ENCODE measurements at places on chromosomes 3 and 15.
A peak's percentile ranks its signal among the peaks of the same experiment; 100 is the strongest.

DNA sequence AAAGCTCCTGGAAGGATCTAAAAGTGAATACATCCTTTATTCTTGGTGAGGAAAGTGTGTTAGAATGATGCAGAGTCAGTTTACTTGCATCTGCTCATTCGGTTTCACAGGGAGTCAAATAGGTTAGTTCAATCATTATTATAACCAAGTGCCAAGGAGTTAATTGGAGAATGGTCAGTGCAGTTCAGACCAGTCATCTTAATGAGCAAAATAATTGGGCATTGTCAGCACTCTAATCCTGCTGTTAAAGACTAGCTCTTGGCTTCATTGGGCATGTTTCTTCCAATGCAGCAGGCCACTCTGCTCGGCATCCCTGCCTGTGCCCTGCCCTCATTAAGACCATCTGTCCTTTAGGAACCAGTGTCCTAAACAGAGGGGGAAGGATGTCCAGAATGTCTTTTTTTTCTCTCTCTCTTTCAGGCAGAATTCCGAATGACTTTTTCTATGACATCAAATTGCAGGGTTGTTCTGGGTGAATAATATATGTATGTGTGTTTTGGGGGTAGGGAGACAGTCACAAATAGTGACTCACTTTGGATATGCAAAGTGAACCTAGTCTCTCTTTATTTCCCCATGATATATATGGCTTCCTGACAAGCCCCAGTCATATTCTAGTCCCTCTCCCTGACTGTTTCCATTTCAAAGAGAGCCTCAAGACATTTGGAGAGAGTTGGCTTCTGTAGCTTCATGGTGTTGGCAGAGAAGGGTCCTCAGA is 205.4 kb upstream of the TRIM42 start:
- no peak for DNase-seq

DNA sequence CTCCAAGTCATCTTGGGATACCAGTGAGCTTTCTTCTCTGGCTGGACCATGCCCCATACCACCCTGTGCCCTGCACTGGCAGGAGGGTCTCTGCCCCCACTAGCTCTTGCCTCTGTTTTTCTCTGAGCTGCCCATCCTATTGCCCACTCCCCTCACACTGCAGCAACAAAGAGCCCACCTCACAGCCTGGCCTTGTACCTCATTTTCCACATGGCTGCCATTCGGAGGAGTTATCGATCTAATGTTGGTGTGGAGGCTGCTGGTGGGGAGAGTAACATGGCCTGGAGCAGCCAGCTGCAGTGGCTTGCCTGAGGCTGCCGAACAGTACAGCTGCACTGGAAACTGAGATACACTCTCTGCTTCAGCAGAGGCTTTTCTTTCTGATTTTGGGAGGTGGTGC is 65.7 kb upstream of the AGBL1 start:
- no peak for DNase-seq

GRCh38 chr3:171943262-171944117 is 95.9 kb upstream of the FNDC3B start:
- DNase-seq: no peak

- DNase-seq: no peak
Observed at GRCh38 chr3:58044691-58045483, 36.7 kb downstream of the FLNB start.

DNA sequence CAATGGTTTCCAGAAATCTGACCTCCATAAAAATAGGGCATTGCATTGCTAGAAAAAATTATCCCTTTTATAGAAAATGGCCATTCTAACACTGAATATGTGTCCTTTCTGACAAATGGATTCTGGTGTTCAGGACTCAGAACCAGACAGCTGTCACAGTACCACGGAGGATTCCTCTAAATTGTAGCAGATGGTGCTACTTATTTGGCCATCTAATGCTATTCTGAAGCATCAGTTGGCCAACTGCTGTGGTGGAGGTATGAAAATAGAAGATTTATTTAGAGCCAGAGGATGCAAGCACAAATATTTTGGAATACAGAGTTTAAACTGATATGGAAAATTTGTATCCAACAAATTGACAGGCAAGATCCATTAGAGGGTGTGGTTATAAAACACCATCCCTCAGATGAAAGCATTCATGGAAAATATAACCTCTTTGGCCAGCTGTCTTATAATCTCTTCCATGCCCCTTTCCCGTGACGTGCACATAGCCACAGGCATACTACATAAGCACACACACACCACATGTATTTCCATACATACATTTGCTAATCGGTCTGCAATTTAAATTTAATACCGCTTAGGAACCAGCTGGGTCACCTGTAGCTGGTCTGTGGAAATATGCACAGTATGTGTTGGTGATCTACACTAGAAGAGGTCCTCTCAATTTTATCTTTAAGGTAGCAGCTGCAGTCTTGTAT is 302.7 kb upstream of the KCNMB2 start:
- DNase-seq: no peak

- DNase-seq: no peak
Observed at GRCh38 chr15:67854358-67854757, 14.5 kb upstream of the RNU6-1 start.

DNA sequence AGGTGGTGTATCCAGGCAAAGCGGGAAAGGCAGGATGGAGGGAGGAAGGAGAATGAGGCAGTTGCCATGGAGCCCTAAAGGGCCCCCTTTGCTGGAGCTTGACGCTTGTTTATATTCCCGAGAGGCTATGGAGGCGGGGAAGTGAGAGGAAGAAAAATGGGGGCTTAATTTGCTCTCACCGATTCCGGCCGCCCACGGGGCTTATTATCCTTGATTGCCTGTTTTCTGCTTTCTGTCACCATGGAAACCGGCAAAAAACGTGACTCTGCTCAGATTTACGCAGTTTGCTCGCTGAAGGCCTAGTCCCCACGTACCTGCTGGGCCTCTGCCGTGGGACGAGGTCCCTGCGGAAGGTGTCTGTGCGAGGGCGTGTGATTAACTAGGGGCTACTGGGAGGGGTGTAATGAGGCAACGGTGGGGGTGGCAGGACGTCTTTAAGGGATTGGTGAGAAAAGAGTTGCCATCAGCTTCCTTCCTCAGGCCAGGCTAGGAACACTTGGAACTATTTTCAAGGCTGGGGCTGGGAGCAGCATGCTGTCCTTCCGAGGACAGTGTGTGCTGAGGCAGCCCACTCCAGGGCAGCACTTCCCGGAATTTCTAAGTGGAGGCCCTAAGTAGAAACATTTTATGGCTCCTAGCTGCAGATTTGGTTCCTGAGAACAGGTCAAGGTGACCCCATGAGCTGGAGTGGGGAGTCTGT is 110.8 kb upstream of the NDN start:
- peak; percentile 87 for DNase-seq

DNA sequence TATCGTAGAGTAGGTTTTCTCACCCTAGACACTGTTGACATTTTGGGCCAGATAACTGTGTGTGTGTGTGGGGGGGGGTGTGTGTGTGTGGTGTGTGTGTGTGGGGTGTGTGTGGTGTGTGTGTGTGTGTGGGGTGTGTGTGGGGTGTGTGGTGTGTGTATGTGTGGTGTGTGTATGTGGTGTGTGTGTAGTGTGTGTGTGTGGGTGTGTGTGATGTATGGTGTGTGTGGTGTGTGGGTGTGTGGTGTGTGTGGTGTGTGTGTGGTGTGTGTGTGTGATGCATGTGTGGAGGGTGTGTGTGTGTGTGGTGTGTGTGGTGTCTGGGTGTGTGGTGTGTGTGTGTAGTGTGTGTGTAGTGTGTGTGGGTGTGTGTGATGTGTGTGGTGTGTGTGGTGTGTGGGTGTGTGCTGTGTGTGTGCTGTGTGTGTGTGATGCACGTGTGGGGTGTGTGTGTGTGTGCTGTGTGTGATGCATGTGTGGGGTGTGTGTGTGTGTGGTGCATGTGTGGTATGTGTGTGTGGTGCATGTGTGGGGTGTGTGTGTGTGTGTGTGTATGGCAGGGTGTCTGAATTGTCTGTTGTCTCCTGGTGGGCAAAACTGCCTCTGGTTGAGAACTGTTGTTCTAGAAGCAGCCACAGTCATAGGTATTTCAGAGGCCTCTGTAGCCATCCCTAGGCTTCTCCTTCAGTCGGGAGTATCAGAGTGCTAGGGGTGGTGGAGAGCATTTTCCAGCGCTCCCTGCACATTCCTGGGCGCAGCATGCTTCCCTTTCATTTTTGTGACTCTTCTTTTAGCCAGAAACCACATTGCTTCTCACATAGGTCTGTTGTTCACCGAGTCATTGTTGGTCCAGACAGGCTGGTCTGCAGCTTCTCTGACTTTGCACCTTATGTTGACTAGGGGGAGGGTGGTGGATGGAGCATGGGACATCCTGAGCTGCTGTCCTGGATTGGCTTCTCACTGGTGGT is 84.4 kb downstream of the THSD4 start:
- no peak for DNase-seq

DNA sequence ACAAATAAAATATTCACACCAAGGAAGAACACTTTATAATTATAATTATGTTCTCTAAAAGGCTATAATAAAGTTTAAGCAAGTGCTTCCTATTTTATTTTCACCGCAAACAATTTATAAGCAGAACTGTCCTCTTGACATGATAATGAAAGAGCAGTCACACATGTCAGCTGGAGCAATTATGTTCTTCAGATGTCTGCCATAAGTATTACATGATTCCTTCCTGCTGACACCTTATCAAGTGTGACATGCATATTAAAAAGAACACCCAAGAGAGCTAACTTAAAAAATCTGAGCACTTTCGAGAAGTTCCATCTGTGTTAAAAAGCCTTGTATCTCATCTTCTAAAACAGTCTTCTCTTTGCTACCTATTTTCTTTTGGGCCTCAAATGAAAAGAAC is 249.5 kb downstream of the SQOR start:
- DNase-seq: no peak

DNA sequence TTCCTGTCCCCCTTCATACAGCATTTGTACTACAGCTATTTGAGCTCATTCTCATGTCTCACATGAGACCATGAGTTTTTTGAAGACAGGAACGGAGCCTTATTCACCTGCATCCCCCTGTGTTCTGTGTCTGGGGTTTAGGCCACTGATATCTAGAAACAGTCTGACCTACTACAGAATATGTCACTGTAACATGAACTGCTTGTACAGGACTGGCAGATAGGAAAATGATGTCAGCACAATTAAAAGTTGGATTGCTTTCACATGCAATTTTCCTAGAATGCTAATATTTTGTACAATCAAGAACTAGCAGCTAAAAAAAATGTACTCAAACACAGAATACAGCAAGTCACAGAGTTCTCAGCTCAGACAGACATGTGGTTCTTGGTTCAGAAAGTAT is 90.8 kb upstream of the FGF12 start:
- DNase-seq: no peak

DNA sequence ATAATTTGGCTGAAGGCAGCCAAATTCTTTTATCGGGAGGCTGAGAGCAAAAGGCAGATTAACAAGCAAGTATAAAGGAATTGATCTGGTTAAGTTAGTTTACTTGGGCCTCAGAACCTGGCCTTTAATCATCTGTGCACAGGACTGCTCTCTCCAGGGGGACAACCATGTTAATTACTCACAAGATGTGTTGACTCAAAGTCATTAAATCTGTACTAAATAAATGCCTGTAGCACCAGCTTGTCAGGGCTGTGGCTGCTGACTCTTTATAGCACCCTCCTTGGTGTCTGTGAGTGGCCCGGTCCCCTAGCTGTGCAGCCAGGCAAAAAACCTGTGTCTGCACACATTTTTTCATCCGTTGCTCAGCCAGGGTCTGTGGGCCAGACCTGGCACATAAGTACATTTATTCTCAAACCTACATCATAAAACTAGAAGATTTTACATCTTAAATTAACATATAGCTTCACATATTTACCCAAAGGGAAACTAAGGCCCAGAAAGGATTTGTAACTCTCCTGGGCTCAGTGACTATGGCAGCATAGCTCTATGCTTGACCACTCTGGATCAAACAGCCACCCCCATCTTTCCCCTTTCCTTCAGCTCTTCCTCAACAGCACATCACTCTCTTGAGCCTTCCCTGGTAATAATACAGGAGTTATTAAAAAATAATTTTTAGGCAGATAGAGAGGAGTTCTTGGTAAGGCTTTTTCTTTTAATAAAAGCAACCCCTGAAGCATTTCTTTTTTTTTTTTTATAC is 51.4 kb downstream of the NCEH1 start:
- DNase-seq: no peak

GRCh38 chr3:171972871-171973348 is 66.5 kb upstream of the FNDC3B start:
- DNase-seq: no peak

GRCh38 chr3:155270063-155270462 is 23.4 kb downstream of the STRIT1 start:
- no peak for DNase-seq

- no peak for DNase-seq
Observed at GRCh38 chr3:48320996-48321395, 12.5 kb downstream of the SPINK8 start.

DNA sequence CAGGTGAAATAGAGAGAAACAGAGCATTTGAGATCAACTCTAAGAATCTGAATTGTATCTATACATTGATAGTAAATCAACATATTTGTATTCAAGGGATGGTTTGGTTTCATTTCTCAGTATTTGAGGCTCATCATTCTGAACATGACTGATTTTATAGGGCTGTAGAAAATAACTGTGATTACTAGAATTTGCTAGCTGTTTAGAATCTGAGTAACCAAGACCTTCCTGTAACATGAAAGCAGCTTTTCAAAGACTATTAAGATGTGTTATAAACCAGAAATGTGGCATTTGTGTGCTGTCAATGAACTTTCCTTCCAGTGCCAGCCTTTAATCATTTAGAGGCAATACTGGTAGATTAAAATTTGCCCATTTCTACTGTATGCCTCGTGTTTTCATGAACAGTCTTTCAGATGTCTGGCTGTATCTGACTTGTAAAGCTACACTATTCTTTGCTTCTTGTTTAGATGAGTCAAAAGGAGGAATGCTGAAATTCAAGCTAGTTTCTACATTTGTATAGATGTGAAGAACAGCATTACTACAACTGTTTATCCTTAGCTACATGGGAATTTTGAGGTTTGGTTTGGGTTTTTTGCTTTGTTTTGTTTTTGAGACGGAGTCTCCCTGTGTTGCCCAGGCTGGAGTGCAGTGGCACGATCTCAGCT is 137.3 kb upstream of the BHLHE40 start:
- no peak for DNase-seq

- no peak for DNase-seq
Observed at GRCh38 chr3:80215191-80215590, 447.4 kb upstream of the ROBO1 start.
